ENCODE measurements at places on chromosomes 6 and 20.

DNA sequence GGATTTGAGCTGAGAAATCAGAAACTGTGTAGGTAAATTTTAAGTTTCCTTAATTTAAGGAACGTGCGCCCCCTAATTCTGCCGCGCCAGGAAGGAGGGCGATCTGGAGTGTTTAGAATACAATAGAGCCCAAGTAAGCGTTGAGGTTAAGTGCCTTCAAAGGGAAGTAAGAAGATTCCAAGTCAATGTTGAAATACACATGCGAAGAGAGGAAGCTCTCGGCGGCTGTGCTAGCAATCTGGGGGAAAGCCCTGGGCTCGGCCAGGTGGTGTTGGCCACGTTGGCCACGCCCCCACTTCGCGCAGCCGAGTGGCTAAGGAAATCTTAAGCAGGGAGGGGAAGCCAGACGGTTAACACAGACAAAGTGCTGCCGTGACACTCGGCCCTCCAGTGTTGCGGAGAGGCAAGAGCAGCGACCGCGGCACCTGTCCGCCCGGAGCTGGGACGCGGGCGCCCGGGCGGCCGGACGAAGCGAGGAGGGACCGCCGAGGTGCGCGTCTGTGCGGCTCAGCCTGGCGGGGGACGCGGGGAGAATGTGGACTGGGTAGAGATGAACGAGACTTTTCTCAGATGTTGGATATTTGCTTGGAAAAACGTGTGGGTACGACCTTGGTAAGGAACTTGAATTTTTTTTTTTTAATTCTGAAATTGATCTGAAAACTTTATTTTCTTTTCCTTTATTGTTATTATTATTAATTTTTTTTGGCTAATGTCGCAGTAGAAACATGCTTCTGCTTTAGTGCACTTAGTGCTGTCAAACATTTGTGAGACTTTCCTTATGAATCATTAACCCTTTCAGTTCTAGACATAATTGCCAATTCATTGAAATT is at the start of gene PRDM1:
Gene PRDM1, plus strand, starts transcription at position 353 of the 830 bp plus-strand sequence. Its CDS starts 218 bp downstream, at position 571.
- DNase-seq = peak; percentile 96

GRCh38 chr6:37319856-37320480 is 33.8 kb upstream of the RNF8 start:
- DNase-seq = no peak

- DNase-seq = no peak
These were observed 130.6 kb downstream of the NFATC2 start for GRCh38 chr20:51411870-51412269.

DNA sequence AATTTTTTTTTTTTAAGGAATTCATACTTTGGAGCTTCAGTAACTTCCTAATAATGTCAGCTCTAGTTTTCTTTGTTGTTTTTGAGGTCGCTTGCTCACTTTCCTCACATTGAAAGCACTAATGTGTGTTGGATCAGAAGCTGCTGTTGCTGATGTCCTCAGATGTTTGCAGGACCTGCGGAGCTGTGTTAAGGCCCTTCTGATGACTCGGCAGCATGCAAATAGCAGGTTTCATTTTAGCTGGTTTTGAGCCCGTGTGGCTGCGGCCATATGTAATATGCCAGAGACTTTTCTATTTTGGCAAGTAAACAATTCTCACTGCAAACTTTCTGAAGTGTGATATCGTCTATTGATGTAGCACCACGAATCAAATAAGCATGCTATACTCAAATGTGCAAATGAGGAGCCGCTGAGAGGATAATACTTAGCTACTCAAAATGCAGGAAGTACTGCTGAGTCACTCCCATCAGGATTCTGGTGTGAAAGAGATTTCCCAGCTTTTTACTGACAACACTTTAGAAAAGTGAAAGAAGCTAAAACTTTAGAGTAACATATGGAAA is 187.8 kb downstream of the SASH1 start:
- no peak for DNase-seq

DNA sequence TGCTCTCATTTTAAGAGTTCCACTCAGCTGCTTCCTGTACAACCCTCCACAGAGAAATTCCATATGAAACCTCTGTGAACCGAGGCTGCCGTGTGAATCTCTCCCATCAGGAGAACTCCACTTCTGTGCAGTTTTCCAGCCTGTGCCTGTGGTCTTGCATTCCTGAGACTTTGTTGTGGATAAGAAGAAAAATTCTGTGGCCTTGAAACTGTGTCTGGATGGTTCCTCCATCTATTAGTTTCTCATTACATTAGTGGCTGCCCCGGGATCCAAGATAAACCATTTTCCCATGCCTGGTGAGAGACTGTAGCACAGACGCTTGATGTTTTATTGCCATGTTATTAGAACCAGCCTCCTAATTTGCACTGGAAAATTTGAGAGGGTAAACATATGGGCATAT is 40.8 kb upstream of the TIAM2 start:
- no peak for DNase-seq

GRCh38 chr20:18412221-18412901 is 54.5 kb downstream of the DZANK1 start:
- no peak for DNase-seq

DNA sequence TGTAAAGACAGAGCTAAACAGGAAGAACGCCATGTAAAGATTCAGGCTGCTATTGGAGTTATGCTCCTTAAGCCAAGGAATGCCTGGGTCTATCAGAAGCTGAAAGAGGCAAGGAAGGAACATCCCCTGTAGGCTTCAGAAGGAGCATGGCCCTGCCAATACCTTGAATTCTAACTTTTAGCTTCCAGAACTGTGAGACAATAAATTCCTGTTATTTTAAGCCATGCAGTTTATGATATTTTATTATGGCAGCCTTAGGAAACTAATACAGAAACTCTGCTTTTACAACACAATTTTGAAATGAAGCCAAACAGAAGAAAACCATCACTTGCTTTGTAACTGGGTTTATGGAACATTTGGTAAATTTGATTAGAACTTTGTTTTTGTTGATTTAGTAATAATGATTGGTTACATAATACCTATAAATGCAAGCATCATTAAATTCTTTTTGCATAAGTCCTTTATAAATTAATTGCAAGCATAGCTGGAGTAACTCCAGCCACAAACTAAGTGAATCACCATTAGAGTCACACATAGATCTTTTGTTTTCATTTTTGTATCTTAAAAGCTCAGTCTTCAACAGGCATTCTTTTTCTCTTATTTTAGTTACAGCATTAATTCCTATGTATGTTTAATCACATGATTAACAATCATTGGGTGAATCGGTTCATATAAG is 33.5 kb upstream of the TSPYL1 start:
- DNase-seq = no peak

DNA sequence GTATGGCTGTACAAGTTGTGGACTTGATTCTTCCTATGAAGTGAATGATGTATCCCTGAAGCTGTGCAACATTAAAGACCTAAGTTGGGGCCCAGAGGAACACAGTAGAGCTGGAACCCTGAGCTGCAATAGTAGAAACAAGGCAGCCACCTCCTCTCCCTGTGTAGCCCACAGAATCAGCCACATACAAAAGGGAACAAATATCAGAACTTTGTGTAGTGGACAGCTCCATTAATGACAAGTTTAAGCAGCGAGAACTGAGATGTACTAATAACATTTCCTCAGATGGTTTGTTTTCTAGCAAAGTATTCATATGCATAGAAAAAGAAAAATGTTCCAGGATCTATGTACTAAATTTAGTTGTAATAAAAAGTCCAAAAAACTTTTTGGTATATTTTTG is 19.2 kb downstream of the PHACTR1 start:
- no peak for DNase-seq

GRCh38 chr20:11689262-11689661 is 228.4 kb upstream of the BTBD3 start:
- DNase-seq = no peak

GRCh38 chr20:18907353-18907752 is 93.8 kb downstream of the SCP2D1 start:
- no peak for DNase-seq

- no peak for DNase-seq
These were observed 693 bp upstream of the KLHL31 start for GRCh38 chr6:53666271-53666626.

- DNase-seq = peak; percentile 76
These were observed 39.3 kb upstream of the OSTM1 start for GRCh38 chr6:108113557-108114519.

GRCh38 chr6:5053038-5053437 is 32.1 kb upstream of the PPP1R3G start:
- no peak for DNase-seq

DNA sequence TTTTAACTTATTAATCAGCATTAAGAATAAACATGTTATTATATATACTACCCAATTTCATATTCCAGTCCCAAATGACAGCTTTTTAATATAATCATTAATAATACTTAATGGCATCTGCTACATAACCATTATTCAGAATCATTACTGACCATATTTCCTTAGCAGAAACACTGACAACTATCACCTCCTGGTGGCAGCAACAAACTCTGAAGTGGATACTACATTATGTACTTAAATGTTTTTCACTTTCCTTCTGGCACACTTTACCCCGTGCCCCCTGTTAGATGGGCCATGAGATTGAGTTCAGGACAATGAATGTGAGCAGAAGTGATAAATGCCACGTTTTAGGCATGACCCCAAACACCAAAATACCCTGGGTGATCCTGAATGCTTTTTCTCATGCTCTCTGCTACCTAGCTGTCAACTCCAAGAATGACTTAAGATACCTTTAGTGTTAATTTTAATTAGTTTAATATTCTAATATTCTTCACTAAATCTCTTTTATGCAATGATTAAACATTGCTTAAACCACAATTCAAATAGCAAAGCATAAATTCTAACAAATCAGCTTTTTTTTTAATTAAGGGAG is 77.1 kb downstream of the LMBRD1 start:
- DNase-seq = no peak

GRCh38 chr6:3876101-3876500 is 26.9 kb downstream of the FAM50B start:
- peak; percentile 24 for DNase-seq

GRCh38 chr6:8243475-8243874 is 141.1 kb upstream of the EEF1E1 start:
- peak; percentile 68 for DNase-seq

DNA sequence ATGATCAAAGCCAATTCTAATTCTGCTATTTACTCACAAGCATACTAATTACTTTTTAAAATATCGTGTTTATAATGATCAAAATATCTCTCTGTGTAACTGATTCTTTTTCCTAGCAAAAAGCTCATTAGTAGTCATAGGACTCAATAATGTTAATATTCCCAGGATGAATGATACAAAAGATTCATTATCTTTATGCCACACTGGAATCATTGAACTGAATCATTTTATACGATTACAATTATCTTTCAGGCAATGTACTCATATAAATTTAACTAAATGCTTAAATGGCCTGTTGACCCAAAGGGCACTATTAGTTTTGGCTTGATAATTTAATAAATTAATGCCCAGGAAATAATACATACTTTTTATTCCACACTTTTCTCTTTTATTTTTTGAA is 96.3 kb downstream of the EYS start:
- DNase-seq = no peak

- DNase-seq = no peak
These were observed 64.0 kb downstream of the CTCFL start for GRCh38 chr20:57460781-57461465.

GRCh38 chr6:14921878-14922671 is 323.8 kb upstream of the JARID2 start:
- DNase-seq = peak; percentile 87

GRCh38 chr20:23117738-23118137 is 31.6 kb upstream of the CD93 start:
- DNase-seq = no peak

Measured in islet precursor cell (in vitro differentiated cells).